Astrocyte (in vitro differentiated cells and primary cell): ENCODE measurements at places on chromosomes 16 and 17.

- no peaks in the 10 kb centered on the region for H3K27me3 ChIP-seq
- H3K36me3 ChIP-seq = no peaks in the 10 kb centered on the region
- no peak for DNase-seq
- no peak overlapping the region for H3K4me3 ChIP-seq
- H3K27ac ChIP-seq = no peak overlapping the region
- no peaks in the 10 kb centered on the region for H3K4me1 ChIP-seq
Observed at GRCh38 chr16:49189286-49189685, 92.4 kb downstream of the CBLN1 start.

DNA sequence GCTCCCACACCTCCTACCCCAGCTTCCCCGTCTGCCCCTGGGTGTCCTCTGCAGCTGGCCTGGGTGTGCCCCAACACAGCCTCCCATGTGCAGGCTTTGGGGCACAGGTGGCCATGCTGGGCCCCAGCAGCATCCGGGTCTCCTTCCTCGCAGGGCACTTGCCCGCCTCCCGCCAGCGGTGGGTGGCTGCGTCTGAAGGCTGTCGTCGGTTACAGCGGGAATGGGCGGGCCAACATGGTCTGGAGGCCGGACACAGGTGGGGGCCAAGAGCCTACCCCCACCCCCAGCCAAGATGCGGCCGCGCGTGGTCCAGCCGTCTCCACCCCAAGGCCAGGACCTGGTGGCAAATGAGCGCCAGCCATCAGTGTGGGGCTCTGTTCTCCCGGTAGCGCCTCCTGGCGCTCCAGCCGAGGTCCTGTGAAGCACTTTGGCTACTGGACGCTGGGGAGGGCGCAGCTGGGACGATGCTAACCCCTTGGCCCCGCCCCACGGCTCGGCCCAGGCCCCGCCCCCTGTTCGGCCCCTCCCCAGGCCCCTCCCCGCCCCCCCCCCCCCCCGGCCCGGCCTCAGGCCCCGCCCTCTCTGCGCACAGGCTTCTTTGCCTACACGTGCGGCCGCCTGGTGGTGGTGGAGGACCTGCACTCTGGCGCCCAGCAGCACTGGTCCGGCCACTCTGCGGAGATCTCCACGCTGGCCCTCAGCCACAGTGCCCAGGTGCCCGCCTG is 7.3 kb upstream of the RHOT2 start:
- H3K4me3 ChIP-seq = no peak overlapping the region
- peak; percentile 32 for DNase-seq
- H3K27me3 ChIP-seq = no peaks in the 10 kb centered on the region

DNA sequence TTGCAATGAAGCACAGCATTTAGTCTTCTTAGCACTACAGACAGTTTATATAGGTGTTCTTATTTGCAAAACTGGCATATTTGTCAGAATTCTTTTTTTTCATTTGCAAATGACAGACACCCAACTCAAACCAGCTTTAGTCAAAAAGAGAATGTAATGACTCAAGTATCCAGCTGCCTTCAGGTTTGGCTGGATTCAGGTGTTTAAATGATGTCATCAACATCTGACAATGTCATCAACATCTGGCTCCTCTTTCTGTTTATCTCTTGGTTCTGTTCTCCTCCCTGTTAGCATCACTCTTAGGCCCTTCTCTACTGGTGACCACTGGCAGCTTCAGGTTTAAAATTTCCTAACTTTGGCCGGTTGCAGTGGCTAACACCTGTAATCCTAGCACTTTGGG is 18.9 kb downstream of the TMC5 start:
- H3K4me1 ChIP-seq = no peaks in the 10 kb centered on the region
- no peak for DNase-seq
- no peak overlapping the region for H3K4me3 ChIP-seq
- H3K27ac ChIP-seq = no peak overlapping the region

GRCh38 chr16:57643910-57644309 is 15.5 kb downstream of the ADGRG1 start:
- H3K4me1 ChIP-seq = peaks cover 29% of the 10 kb centered on the region
- H3K4me3 ChIP-seq = no peak overlapping the region
- DNase-seq = no peak
- H3K27me3 ChIP-seq = no peaks in the 10 kb centered on the region
- H3K27ac ChIP-seq = no peak overlapping the region

- no peak overlapping the region for H3K27ac ChIP-seq
- H3K36me3 ChIP-seq = no peaks in the 10 kb centered on the region
- no peak for DNase-seq
- no peak overlapping the region for H3K4me3 ChIP-seq
- no peaks in the 10 kb centered on the region for H3K27me3 ChIP-seq
- no peaks in the 10 kb centered on the region for H3K4me1 ChIP-seq
Observed at GRCh38 chr16:63422715-63423114, 1386.5 kb upstream of the CDH8 start.

DNA sequence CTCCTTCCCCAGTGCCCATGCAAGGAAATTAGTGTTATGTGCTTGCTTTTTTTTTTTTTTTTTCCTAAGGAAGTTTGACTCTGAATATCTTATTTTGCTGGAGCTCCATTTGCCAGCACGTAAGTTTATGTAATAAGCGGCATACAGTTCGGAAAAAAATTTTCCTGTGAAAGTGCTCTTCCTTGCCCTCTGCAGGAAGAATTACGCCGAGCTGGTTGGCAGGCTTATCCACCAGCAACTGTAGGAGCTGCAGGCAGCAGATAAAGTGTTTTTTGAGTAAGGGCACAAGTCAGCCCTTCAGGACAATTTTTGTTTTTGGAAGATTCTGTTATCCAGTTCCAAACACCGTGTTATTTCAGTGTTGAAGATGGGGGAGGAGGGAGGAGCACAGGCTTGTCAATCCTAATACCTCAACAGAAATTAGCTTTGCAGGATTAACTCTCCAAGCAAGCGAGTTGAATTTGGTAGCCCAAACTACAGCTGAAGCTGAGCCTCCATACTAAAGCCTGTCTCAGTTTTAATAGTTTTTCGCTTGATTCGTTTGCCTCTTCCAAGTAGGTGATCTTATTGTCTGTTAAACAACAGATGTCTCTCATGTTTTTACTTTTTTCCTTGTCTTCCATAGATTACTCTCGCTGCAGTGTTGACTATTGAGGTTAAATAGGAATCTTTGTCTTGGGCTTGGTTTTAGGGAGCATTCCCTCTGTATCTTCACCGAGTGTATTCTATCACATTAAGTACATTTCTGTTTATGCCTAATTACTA is 1.1 kb downstream of the SPECC1 start:
- no peaks in the 10 kb centered on the region for H3K36me3 ChIP-seq
- peaks cover 14% of the 10 kb centered on the region for H3K4me1 ChIP-seq
- peak overlapping the region; percentile 70 for H3K4me3 ChIP-seq
- peaks cover 18% of the 10 kb centered on the region for H3K27me3 ChIP-seq
- DNase-seq = peak; percentile 51
- H3K27ac ChIP-seq = no peak overlapping the region

GRCh38 chr17:63250830-63251229 is 195.3 kb downstream of the CYB561 start:
- no peak overlapping the region for H3K27ac ChIP-seq
- H3K4me3 ChIP-seq = no peak overlapping the region
- no peaks in the 10 kb centered on the region for H3K36me3 ChIP-seq
- peak; percentile 22 for DNase-seq
- no peaks in the 10 kb centered on the region for H3K27me3 ChIP-seq
- peaks cover 4% of the 10 kb centered on the region for H3K4me1 ChIP-seq

GRCh38 chr16:64975821-64976220 is 146.0 kb downstream of the CDH11 start:
- no peak for DNase-seq
- peaks cover 61% of the 10 kb centered on the region for H3K36me3 ChIP-seq
- no peaks in the 10 kb centered on the region for H3K4me1 ChIP-seq
- H3K4me3 ChIP-seq = no peak overlapping the region
- H3K27ac ChIP-seq = no peak overlapping the region
- no peaks in the 10 kb centered on the region for H3K27me3 ChIP-seq

GRCh38 chr16:59236804-59237458 is 502.8 kb upstream of the GOT2 start:
- H3K36me3 ChIP-seq = no peaks in the 10 kb centered on the region
- H3K4me1 ChIP-seq = no peaks in the 10 kb centered on the region
- H3K4me3 ChIP-seq = no peak overlapping the region
- DNase-seq = no peak
- H3K27me3 ChIP-seq = no peaks in the 10 kb centered on the region

- H3K4me1 ChIP-seq = peaks cover 44% of the 10 kb centered on the region
- H3K27ac ChIP-seq = no peak overlapping the region
- no peaks in the 10 kb centered on the region for H3K36me3 ChIP-seq
Observed at GRCh38 chr17:48238933-48239602, 131.5 kb downstream of the SNX11 start.

DNA sequence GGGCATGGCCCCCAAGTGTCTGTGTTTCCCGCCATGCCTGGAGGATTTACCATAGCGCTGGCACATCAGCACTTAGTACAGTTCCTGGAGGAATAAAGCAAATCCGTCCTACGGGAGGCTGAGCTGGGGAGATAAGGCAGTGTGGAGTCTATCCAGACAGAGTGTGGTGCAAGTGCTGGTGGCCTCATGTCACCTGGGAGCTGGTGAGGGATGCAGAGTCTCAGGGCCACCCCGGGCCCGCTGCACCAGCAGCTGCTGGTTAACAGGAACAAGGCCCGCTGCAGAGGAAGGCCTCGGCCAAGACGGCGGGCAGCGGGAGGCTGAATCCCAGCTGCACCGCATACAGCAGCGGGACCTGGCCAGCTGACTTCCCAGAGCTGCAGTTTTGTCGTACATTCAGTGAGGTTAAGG is 57.3 kb upstream of the CDC42EP4 start:
- no peaks in the 10 kb centered on the region for H3K36me3 ChIP-seq
- H3K27me3 ChIP-seq = peaks cover under 1% of the 10 kb centered on the region
- H3K4me3 ChIP-seq = no peak overlapping the region
- H3K4me1 ChIP-seq = peaks cover 16% of the 10 kb centered on the region
- no peak overlapping the region for H3K27ac ChIP-seq
- no peak for DNase-seq

DNA sequence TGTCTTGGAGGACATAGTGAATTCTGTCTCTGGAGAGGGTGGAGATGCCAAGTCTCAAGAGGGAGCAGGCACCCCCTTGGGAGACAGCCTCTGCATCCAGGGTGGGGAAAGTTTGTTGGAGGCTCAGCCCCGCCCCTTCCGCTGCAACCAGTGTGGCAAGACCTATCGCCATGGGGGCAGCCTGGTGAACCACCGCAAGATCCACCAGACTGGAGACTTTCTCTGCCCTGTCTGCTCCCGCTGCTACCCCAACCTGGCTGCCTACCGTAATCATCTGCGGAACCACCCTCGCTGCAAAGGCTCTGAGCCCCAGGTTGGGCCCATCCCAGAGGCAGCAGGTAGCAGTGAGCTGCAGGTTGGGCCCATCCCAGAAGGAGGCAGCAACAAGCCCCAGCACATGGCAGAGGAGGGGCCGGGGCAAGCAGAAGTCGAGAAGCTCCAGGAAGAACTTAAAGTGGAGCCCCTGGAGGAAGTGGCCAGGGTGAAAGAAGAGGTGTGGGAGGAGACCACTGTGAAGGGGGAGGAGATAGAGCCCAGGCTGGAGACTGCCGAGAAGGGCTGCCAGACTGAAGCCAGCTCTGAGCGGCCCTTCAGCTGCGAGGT is 5.2 kb downstream of the ZNF646 start:
- H3K4me1 ChIP-seq = peaks cover 4% of the 10 kb centered on the region
- no peaks in the 10 kb centered on the region for H3K27me3 ChIP-seq
- no peak overlapping the region for H3K4me3 ChIP-seq
- no peaks in the 10 kb centered on the region for H3K36me3 ChIP-seq

- H3K4me3 ChIP-seq = no peak overlapping the region
- no peaks in the 10 kb centered on the region for H3K4me1 ChIP-seq
- H3K36me3 ChIP-seq = peaks cover 14% of the 10 kb centered on the region
- H3K27ac ChIP-seq = no peak overlapping the region
Observed at GRCh38 chr17:56948491-56948890, 12.4 kb downstream of the COIL start.

- peaks cover 48% of the 10 kb centered on the region for H3K4me1 ChIP-seq
- peak overlapping the region; percentile 93 for H3K27ac ChIP-seq
- H3K36me3 ChIP-seq = no peaks in the 10 kb centered on the region
- H3K27me3 ChIP-seq = no peaks in the 10 kb centered on the region
Observed at GRCh38 chr17:1110862-1111598, 68.8 kb downstream of the ABR start.

DNA sequence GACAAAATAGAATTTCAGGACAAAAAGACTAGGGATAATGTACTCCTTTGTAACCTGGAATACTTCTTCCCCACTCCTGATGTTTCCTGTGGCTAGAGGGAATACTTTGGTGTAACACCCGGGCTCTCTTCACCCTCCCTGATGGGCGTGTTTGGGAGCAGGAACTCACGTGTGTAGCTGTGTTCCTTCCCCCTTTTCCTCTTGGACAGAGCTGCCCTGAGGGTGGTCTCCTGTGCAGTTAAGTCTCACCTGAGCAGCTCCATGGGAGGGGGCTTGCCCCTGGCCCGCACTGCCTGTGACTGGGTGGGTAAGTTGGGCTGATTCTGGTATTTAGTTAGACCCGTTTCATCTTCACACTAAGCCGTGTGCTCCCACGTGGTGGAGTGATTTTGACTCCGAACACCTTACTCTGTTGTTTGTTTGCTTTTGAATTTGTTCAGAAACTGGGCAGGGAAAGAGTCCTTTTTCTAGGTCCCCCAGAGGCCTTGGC is 87.9 kb downstream of the OR1D5 start:
- H3K4me3 ChIP-seq = no peak overlapping the region
- DNase-seq = peak; percentile 12
- no peak overlapping the region for H3K27ac ChIP-seq
- no peaks in the 10 kb centered on the region for H3K27me3 ChIP-seq
- H3K4me1 ChIP-seq = no peaks in the 10 kb centered on the region
- H3K36me3 ChIP-seq = no peaks in the 10 kb centered on the region

GRCh38 chr17:19876529-19877161 is 8.9 kb upstream of the ULK2 start:
- H3K36me3 ChIP-seq = no peaks in the 10 kb centered on the region
- no peak for DNase-seq
- H3K27me3 ChIP-seq = peaks cover 2% of the 10 kb centered on the region
- no peaks in the 10 kb centered on the region for H3K4me1 ChIP-seq

GRCh38 chr17:21089933-21090901 is 36.5 kb upstream of the DHRS7B start:
- no peak overlapping the region for H3K27ac ChIP-seq
- H3K27me3 ChIP-seq = no peaks in the 10 kb centered on the region
- no peaks in the 10 kb centered on the region for H3K36me3 ChIP-seq
- no peaks in the 10 kb centered on the region for H3K4me1 ChIP-seq

DNA sequence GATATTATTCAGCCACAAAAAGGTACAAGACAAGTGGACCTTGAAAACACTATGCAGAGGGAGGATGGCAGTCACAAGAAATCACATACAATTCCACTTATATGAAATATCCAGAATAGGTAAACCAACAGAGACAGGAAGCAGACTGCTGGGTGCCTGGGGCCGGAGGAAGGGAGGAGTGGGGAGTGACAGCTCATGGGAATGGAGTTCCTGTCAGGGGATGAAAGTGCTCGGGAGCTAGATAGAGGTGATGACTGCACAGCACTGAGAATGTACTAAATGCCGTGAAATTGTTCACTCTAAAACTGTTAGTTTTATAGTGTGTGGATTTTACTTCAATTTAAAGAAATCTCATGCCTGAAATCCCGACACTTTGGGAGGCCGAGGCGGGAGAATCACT is 74.2 kb upstream of the MED9 start:
- no peak for DNase-seq
- peaks cover 13% of the 10 kb centered on the region for H3K4me1 ChIP-seq
- H3K36me3 ChIP-seq = no peaks in the 10 kb centered on the region
- no peak overlapping the region for H3K4me3 ChIP-seq
